Ecto neural progenitor cell (in vitro differentiated cells): ENCODE measurements at places on chromosomes 2 and 18.

DNA sequence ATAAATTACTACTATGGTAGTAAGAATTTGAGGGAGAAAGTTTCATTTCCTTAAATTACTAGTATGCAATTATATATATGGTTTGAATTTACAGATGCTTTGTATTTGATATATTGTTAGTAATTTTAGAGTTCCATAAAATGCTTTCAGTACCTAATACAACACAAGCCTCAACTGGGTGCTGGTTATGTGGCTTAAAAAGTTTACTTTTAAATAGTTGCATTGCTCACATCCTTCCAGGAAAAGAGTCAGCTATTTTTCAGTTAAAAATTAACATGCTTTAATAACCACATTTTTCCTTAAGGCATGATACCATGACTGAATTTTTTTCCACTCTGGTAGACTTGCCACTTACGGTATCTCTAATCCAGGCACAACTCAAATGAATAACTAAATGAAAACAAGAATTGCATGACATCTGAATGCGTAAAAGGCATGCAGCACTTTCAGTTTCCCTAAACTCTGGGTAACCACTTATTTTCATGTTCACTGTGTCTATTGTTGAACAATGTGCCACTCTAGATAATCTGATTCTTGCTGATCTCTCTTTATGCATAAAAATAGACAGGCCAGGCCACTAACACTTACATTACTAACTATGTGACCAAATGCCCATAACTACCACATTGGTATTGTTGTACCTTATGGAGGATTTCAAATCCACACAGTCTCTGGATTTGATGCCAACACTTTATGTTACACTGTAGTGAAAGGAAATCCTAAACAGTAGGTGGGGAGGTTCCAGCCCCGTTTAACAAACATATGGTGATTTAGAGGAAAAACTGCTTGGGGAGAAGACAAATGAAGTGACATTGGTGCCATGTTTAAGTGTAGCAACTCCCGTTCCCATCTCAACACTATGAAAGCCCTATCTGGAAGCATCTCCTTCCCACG lies 35.5 kb upstream of the SLC35F5 start:
- DNase-seq = no peak

DNA sequence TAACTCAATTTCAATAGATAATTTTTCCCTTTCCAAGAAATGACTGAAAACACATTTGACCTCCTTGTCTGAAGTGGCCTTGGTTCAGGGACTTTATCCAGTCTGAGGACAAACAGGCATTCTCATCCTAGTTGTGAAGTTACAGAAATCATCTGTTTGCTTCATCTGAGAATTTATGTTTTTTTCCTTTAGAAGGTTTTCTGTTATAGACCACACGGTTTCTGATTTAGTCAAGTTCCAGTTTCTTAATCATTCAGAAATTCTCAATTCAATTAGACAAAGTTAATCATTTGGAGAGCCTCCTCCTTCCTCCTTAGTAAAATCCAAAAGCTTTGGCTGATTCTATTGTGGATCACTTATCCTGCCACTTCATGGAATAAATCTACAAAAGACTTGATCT lies 60.9 kb downstream of the ICOS start:
- DNase-seq = no peak

DNA sequence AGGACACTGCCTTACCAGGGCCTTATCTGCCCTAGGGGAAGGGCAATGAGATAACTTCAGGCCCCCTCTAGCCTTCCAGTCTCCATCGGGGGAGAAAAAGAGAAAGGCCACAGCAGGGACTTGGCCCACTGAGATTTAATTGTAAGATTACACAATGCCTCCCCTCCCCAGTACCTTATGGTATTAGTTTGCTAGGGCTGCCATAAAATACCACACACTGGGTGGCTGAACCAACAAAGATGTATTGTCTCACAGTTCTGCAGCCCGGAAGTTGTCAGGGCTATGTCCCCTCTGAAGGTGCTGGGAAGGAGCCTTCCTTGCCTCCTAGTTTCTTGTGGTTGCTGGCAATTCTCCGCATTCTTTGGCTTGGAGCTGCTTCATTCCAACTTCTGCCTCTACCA lies 34.8 kb upstream of the SPATA3 start:
- no peak for DNase-seq

- DNase-seq = no peak
These were observed 2.1 kb downstream of the LIPG start for GRCh38 chr18:49563701-49564517.

DNA sequence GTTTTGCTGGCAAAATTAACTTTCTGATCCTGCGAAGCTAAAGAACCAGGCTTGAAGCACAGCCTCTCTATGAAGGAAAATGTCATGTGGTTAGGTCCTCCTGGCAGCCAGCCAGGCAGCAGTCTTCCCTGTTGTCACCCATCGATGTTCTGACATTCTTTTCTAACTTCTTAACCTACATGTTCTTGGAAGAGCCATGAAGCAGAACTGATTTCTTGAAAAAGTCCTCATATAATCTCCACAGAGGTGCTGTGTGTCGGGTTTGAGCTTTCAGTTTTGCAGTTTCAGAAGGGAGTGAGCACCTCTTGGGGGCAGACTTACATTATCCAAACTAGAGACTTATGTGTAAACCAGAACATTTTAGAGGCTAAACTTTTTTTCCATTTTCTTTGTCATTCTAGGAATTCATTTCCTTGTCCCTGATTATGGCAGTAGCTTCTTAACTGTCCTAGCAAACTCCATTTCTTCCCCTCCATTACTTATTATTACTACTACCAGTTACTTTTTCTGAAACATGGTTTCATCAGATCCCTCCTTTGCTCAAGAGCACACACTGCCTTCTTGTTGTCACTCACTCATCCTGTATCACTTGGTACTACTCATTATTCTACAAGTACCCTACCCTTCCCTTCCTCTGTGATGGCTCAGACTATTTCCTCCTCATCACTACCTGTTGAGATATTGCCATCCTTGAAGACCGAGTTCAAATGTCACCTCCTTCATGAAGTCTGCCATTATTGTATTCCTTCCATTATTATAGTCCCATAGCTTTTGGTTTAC lies 31.1 kb downstream of the DOK1 start:
- DNase-seq = no peak

GRCh38 chr18:62537042-62537894 lies 14.4 kb downstream of the ZCCHC2 start:
- DNase-seq = no peak

DNA sequence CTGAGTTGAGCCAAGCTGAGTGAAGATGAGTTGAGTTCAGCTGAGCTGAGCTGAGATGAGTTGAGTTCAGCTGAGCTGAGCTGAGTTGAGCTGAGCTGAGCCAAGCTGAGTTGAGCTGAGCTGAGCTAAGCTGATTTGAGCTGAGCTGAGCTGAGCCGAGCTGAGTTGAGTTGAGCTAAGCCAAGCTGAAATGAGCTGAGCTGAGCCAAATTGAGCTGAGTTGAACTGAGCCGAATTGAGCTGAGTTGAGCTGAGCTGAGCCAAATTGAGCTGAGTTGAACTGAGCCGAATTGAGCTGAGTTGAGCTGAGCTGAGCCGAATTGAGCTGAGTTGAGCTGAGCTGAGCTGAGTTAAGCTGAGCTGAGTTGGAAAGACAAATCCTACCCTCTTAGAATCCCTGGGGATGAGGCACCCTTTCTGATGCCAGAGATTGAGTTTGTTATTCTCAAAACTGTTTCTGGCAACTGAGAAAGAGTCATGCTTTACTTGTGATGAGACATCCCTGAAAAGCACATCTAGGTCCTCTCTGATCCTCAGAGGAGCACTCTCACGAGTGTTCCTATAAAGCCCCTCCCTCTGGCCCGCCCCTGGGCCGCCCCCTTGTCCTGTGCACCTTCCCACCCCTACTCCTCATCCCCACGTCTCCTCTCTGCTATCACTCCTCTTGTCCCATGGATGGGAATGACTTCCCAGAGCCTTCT lies 116.5 kb downstream of the MCFD2 start:
- no peak for DNase-seq

DNA sequence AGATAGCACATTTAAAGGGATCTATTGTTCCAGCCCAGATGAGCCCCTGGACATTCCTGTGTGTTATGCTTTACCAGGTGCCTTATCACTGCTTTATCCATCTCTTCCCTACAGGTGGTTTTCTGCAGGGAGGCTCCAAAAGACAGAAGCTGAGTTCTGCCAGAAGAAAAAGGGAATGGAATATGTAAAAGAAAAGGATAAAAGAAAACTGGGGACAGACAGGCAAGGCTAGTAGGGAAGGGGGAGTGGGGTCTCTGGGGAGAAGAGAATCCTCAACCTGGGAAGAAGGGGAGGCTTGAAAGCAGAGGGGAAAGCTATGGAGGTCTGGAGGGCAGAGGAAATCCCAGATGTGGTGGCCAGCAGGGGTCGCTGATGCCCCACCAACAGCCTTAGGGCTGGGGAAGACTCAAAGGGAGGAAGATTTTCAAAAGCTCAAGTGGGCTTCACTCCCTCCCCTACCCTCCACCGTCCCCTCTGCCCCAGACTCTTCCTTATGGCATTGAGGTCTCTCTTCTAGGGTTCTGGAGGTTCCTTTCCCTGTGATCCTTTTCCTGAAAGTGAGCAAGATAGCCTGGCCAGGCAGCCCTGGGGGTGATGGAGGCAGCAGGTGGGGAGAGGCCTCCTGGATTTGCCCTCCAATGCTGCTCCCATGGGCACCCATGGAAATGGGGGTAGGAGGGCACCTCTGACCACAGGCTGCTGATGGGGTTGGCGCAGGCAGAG lies 178.1 kb upstream of the PKDCC start:
- DNase-seq = peak; percentile 89

GRCh38 chr18:57352271-57352701 lies at the start of gene ST8SIA3:
TSS of gene ST8SIA3 (plus strand) at chr18:57352557. CDS start at chr18:57352847, 290 bp downstream.
- DNase-seq = no peak

DNA sequence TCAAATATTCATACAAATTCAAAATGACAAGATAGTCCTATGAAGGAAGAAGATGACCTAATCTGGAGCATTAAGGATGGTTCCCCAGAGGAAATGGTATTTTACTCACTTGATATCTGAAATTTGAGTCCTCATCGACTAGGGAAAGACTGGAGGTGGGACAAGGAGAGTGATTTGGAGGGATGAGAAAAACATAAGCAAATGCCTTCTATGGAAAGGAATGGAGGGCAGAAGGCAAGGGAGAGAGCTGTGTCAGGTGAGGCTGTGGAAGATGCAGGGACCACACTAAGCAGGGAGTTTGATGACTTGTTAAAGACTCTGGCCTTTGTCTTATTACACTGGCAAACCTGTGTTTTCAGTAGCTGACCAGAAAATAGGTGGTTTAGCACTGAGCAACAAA lies 38.4 kb downstream of the CALCRL start:
- no peak for DNase-seq

GRCh38 chr2:220148471-220149248 lies 521.2 kb downstream of the SLC4A3 start:
- no peak for DNase-seq
